HCEC 1CT (cell line): ENCODE measurements at places on chromosomes 6 and 20.

DNA sequence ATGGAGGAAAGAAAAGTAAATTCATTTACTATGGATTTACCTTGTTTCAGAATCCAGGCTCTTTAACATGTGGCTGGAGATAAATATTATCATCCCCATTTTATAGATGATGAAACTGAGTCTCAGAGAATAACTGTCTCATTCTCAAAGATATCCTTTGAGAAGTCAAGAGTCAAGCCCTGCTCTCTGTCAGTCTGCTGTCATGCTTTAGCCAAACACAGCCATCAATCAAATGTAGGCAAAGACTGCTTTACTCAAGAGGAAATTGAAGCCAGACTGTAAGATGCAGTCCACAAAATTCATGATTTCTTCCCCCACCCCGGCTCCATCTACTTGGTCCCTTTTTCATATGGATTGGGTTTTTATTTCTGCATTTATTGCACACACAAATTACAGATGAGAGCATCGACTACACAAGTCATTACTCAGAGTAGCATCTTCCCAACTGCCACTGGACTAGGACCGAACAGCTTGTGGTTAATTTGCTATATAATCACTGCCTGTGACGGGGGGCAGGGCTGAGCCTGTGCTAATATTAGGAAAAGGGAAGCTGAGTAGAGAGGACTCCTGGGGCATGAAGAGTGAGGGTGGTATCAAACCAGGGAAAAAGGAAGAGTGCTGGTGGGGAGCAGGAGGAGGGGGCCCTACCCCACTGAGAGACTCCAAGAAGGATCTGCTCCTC lies 102.7 kb upstream of the TOP1 start:
- no peak for DNase-seq

GRCh38 chr20:2849529-2849928 lies 9.0 kb downstream of the VPS16 start:
- DNase-seq: no peak

DNA sequence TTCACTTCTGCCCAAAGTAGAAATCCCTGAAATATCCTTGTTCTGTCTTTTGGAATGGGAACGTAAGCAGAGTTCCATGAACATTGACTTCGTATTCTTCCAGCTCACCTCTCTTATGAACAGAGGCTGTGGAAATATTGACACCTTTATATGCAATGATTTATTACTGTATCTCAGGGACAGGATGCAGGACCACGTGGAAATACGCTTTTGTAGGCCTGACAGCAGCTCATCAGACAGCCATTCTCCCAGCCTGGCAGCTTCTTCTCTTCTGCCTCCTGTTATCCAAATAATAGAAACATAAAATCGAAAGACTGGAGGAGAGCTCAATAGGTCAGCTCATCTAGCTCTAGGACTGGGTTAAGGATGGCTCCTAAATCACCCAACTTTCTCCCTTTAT lies 106.2 kb upstream of the DTNBP1 start:
- no peak for DNase-seq

DNA sequence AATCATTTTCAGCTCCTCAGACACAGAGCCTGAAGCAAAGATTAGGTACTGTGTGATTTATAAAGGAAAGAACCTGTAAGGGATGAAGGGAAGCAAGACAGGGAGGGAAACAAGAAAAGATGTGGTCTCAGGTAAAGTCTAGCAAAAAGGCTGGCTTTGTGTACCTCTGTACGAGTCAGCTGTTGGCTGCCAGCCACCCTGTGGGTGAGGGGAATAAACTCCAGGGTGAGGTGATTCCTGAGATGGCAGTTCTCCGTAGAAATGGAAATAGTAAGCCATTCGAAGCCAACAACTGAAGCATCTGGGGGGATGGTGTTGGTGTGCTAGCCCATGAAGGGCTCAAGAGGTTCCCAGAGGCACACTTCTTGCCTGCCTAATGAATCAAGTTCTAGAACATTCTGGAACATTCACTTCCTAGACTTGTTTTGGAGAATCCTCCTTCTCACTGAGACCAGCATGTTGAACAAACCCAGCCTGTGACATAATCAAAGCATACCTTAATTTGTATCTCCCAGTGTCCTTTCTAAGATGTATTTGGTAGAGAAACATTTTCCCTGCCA lies 10.6 kb upstream of the TTPAL start:
- no peak for DNase-seq
